Adrenal gland (tissue), 19 donors: ENCODE measurements at places on chromosomes 6 and 20. TPM values are rescaled to one million over a fixed set of nuclear protein-coding genes. Genes with fewer than 3 reads are reported as not detected.

DNA sequence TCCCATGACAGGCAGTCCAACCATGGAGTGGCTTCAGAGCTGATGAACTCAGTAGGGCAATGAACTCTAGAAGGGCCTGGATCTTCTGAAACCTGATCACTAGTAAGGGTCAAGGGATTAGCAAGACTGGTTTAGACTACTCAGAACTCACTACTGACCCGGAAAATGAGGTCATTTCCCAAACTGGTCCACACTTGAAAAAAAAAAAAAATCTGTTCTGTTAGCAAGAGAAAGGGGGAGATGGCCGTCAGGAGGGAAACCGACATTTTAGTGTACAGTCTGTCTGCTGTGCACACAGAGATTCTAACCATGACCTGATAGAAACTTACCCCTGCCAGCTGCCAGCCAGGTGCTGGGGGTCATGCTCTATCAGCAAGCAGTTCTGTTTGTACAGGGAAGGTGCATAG lies 262.4 kb upstream of the AGPAT4 start:
- DNase-seq = no peak

The HLA-DOB gene
- 1.6 TPM for polyA plus RNA-seq

GRCh38 chr6:155542036-155542435 lies 86.4 kb upstream of the NOX3 start:
- no peak for DNase-seq

- peak; percentile 2 for DNase-seq
Observed at GRCh38 chr6:170057034-170057734, 233.7 kb downstream of the DLL1 start.

DNA sequence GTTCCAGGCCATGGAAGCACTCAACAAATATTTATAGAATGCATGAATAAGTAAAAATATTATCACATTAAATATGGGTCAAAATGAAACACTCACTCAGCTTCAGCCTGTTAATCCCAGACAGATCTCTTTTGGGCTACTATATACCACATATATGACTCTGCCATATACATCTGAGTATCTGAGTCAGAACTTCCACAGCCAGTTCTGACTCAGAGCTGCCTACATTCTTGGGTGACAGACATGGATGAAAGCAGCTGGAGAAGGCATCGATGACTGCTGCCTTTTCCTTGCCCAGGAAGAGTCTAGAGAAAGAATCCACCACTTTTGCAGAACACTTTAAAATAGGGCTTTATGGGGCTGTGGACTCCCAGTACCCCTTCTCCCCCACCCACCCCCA lies 11.5 kb upstream of the PDYN start:
- DNase-seq = no peak

- no peak for DNase-seq
Observed at GRCh38 chr6:117165911-117166499, 99.4 kb upstream of the VGLL2 start.

DNA sequence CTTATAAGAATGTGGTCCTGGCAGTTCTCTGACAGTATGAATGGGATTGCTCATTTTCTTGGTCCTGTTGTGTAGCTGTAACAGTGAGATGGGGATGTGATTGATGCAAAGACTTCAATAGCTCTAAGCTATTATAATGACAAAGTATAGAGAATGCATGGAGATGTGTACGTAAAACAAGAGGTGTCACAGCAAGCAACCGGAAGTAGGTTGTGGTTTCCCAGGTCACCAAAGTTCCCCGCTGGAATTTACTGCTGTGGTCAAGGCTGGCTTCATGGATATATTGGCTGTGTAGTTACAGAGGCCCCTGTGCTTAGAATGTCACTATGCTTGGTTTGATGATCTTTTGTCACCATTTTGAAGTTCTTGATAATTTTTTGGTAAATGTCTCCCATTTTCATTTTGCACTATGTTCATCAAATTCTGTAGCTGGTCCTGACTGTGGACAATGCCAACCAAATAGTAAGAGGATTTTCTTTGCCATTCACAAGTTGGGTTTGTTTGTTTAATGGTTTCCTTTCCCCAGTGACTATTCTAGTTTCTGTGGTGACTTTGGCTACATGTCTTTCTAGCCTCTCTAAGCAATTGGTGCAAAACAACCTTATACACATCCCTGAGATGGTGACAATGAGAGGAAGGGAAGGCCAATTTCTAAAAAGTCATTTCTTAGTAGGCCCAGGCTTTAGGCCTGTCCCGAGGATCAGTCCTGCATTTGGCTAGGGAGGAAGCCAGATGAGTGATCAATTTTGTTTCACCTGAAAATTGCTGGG lies 10.5 kb downstream of the DNAH8 start:
- no peak for DNase-seq

The ARMC12 gene
- polyA plus RNA-seq = 0.81 TPM

DNA sequence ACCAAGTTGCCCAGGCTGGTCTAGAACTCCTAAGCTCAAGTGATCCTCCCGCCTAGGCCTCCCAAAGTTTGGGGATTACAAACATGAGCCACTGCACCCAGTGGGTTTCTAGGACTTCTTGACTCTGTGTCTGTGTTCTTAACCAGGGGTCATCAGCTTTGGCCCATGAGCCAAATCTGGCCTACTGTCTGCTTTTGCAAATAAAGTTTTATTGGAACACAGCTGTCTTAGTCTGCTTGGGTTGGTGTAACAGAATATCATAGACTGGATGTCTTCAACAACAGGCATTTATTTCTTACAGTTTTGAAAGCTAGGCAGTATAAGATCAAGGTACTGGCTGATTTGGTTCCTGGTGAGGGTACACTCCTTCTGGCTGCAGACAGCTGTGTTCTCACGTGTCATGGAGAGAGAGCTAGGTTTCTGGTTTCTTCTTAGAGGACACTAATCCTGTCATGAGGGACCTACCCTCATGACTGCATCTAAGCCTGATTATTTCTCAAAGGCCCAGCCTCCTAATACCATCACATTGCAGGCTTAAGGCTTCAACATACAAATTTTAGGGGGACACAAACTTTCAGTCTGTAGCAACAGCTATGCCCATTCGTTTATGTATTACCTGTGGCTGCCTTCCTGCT lies 23.3 kb downstream of the ARFGEF2 start:
- no peak for DNase-seq
